ENCODE measurements at places on chromosomes 7 and 10.

GRCh38 chr7:83798489-83798888 is 149.6 kb upstream of the SEMA3E start:
- no peak for DNase-seq

- DNase-seq = no peak
Measured at GRCh38 chr7:131648491-131648890, 92.1 kb upstream of the PODXL start.

DNA sequence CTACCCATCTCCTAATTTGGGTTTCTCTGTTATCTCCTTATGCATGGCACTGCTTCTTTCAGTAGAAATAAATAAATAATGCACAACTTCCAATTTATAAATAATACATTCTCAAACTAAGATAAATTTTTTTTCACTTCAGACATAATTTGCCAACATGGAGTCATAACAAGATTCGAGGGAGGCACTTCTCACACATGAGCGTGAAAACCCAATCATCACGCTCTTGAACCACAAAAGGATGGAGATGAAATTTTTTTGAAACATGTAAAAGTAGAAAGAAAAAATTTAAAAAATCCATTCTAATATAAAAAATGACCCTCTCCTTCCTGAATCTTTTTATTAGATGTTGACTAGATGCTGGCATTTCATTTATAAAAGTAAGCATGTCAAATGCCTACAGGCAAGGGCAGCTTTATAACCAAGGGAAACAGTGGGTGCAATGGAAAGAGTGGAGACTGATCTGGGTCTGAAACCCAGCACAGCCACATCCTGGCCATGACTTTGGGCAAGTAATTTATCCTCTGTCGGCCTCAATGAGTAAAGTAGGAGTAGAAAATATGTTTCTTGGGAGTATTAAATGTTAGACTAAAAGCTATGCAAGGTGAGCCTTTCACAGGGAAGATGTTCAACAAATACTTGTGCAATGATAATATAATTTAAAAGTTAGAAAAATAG is 185.0 kb downstream of the STK31 start:
- no peak for DNase-seq

- no peak for DNase-seq
Measured at GRCh38 chr7:1706721-1707613, 36.9 kb downstream of the ELFN1 start.

DNA sequence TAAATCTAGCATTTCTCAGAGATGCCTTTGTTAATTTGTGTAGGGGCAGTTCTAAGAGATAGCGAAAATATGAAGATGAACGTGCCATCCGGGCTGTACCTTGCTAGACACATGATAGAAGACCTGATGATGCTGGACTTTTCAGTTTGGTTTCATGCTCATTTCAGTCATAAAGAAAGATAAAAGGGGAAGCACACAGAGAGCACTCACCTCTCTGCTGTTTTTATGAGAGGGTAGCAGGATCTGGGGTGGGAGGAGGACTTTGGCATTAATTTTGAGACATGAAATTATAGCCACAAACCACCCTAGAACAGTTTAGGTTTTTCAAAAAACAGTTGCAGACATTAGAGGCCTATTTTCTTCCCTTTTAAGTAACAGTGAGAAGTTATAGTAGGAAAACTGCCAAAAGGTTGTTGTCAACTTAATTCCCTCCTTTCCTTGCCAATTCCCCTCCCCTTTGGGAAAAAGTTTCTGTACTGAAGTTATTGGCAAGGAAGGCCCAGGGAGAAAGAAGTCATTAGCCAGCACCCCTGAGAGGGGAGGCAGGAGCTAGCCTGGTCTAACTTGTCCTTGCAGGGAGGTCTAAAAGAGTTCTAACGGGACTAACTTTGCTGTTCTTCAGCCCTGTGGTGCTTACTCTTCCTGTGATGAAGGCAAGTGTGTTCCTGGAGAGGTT is 2.6 kb downstream of the ST7 start:
- DNase-seq = no peak

- no peak for DNase-seq
Measured at GRCh38 chr10:79246209-79246581, 101.1 kb upstream of the PPIF start.

DNA sequence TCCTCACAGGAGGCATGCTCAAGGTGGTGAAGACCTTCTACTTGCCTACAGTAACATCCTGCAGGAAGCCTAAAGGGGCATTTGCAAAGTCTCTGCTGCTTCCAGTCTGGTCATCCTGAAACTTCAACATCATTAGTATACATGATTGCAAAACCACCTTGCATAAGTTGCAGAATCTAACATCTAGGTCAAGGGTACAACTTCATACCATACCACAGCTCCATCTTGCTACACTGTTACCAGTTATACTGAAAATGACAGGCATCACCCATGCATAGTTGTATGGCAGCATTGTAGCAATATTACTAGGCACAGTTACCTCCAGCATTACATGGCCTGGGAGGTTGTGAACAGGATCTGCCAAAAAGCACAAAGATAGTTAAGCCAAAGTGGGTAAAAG is 13.7 kb upstream of the MACROH2A2 start:
- no peak for DNase-seq

GRCh38 chr7:24130631-24131030 is 153.4 kb upstream of the NPY start:
- DNase-seq = no peak

- DNase-seq = no peak
Measured at GRCh38 chr7:111092406-111093236, 1.7 kb downstream of the LRRN3 start.

GRCh38 chr7:35701287-35701900 is 6.5 kb upstream of the HERPUD2 start:
- DNase-seq = no peak

DNA sequence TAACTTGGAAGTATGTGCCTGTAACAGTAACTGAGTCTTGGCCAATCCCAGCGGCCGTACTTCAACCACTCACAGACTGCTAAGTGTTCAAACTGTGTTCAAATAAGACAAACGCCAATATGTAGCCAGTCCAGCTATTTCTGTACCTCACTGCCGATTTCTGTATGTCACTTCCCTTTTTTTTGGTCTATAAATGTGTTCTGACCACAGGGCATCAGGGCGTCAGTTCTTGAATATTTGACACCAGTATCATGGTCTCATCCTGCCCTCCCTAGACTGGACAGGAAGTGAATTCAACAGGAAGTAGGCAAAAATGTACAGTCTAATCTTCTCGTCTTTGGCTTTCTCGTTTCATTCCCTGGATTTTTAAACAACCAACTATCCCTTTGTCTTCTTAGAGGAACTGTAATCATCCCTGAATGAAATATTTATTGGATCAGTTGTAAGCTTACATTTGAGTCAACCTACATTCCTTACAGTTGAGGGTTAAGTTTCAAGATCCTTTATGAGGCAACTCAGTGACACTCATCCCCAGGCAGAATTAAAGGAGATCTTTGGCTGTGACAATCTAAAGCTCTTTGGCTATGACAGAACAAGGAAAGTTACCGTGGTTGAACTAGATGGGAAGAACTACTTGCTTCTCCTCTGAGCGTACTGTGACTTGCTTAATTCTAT is 232.7 kb downstream of the NSUN6 start:
- DNase-seq = no peak

DNA sequence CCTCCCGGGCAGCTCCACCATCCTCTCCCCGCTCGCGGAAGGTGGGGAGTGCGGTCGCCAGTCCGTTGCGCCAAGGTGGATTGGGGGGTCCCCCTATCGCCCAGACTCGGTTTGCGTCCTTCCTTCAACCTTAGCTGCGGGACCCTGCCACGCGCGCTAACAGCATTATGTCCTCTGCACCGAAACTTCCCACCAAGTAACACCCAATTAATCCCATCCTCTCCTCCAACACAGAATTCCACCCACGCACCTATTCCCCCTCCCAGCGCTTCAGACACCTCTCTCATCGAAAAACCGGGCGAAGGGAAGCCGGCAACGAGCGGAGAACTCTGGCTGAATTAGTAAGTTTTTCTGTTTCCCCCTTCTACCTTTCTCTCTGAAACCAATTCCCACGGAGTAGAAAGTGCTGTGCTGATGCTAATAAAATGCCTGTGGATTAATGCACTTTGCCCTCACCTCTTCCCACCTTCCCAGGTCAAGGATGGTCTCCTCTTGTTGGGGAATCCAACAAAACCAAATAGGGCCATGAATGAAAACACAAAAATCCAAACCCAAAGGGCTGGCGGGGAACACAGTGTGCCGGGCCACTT is 947 bp downstream of the HOXA3 start:
- DNase-seq = no peak

DNA sequence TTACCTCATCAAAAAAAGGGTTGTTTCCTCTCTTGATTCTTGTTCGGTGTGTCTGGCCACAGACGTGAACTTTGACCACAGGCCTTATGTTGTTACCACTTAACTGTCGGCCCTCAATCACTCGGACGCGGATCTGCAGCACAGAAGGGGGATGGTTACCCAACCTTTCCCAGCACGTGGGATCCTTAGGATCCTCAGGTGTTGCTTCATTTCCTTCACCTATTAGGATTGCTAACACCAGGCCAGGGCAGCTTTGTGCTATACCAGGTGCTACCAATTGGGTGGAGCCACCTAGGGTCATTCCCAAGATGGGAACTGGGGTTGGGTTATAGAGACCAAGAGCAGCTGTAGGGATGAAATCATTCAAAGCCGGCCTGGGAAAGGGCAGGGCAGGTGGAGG is 73.4 kb downstream of the MYOF start:
- DNase-seq = no peak

GRCh38 chr10:28878236-28878970 is 201.1 kb downstream of the BAMBI start:
- DNase-seq = no peak

- no peak for DNase-seq
Measured at GRCh38 chr7:77825131-77825530, 26.6 kb downstream of the PHTF2 start.

- DNase-seq = no peak
Measured at GRCh38 chr7:18317941-18318340, 177.6 kb upstream of the HDAC9 start.

- no peak for DNase-seq
Measured at GRCh38 chr7:153276394-153276793, 516.8 kb downstream of the ACTR3B start.
